ENCODE measurements at places on chromosomes 2 and 18.

DNA sequence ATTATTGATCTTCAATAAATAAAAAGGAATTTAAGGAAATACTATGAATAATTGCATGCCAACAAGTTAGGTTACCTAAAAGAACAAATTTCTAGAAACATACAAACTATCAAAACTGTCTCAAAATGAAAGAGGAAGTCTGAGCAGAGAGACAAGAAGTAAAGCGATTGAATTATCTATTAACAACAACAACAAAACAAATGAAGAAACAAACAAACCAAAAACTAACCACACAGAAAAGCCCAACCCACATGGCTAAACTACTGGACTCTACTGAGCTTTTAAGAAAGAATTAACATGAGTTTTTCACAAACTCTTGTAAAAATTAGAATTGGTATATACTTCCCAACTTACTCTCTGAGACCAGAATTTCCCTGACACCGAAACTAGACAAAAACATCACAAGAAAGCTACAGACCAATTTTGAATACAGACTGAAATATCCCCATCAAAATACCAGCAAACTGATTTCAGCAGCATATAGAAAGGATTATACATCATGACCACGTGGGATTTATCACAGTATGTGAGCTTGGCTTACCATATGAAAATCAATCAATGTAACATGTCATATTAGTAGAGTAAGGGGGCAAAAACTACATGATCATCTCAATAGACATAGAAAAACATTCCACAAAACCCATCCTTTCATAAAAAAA, 16.6 kb upstream of the GALNT1 start:
- no peak for DNase-seq

DNA sequence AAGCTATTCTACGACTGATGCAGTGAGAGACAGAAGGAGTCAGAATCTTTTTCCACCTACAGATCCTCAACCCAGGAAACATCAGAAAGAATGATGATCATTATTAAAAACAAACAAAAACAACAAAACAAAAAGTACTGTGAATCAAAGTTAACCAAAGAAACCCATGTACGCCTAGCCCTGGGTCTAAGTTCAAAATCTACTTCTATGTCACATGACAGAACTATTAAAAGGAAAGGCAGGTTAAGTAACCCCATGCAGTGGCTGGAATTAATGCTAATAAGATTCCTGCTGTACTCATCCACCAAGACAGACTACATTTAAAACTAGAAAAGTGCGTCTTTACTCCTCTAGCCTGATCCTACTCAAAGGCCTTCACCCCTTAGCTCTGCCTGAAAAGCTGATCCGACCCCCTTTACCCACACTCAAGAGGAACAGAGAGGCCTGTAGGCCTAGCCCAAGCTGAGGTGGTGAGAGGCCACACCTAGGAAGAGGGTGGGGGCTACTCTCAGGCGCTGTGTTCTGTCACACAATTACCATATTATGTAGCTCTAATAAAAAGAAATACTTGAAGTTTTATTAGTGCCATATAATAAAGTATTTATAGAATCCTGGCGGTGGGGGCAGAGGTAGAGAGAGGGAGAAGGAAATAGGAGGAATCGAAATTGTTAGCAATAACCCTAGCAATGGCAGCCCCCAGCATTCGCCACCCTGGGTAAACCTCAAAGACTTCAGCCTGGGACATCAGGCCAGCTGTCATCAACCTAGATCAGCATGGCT, 37.1 kb downstream of the NHEJ1 start:
- DNase-seq: no peak

DNA sequence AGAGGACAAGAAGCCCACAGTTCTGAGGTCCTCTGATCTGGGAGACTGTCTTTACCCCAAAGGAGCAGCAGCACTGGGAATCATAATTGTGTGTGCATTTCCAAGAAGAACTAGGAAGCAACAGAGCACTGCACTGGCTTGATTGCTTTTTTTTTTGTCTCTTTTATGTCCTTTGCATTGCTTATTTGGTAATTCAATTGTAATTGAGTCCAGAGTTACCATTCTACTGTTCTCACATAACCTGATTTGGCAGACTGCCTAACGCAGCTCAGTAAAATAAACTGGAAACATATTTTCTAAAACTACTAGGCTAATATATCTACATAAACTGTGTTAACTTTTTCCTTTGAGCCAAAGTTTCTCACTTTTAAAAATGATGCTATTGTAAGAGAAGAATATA, 190.3 kb upstream of the SLC8A1 start:
- DNase-seq: no peak

DNA sequence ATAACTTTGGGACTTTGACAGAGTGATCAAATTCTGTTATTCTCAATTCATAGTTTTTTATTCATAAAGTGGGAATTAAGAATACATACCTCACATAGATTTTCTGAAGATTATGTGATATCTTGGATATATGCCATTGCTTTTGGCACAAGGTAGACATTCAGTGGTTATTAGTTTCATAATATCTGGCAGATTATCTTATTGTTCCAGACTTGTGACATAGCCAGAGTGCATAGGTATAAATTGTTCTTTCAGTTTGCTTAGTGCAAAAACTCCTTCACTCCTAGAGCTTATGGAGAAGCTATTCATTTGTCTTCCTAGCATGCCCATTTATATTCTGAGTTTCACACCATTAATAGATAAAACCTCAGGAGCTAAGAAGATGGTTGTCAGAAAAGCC, 222.0 kb downstream of the KCNE4 start:
- no peak for DNase-seq

DNA sequence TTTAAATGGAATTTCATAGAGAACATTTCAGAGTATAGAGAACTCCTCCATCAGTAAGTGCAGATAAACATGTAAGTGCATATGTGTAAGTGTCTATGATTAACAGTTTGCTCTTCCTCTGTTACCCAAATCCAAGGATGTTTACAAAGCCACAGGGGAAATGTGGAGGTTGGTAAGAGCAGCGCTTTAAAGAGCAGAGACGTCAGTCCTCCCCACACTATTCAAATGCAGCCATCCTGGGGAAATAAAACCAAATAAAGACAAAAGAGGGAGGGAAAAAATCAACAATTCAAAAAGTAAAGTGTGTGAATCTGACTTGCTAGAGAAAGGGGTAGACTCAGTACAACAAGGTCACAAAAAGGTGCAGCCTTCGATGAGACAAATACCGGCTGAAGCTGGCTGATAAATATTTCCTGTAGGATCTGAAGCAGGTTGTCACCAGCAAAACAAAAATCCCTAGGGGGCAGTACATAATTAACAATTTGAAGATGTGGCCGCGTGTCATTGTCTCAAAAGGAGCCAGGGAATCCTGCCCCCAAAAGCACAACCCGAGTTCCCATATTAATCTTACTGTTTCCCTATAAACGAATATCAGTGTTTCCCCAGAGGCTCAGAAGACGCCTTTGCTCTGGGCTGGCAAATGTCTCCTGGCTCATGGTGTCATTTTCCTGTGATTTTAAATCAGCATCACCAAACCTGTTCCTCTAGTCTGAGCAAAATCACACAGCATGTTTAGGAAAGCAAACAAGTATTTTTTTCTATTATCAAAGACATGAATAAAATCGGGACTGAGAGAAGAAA, 216.5 kb downstream of the CDCA7 start:
- DNase-seq: peak; percentile 76

DNA sequence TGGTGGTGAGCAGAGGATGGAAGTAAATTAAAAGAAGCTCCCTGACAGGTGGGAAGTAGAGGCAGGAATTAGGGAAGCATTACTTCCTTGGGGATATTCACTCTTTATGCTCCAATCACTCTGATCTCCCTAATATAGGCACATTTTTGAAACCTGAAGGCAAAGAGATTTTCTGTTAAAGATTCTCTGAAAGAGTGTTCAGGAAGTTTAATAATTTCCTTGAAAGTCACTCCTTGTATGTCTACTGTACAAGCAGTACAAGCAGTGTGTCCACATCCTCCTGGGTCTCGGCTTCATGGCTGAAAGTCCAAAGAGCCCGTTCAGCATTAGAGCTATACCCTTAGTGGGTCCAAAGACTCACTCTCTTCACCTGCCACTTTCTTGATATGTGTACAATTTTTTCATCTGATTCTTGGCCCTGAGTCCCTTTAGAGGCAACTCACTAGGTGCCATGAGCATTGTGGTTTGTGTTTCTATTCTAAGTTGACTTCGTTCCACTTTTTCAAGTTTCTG, 60.2 kb downstream of the AAK1 start:
- DNase-seq: no peak

DNA sequence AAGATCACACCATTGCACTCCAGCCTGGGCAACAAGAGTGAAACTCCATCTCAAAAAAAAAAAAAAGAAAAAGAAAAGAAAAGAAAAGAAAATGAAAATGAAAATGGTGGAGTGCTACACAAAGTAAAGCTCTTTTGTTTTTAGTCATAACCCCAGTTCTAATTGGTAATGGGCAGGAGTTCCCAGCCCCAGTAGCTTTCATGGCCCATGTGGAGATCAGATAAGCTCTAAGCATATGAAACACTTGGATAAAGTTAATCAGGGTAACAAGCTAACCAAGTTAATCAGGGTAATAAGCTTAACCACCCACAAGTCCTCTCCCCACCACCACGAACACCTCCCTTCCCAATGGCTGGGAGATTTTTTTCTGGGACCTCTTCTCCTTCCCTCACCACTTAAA, 240.8 kb downstream of the BCL11A start:
- DNase-seq: no peak

GRCh38 chr2:44713170-44713569, 228.3 kb upstream of the SIX3 start:
- DNase-seq: no peak

GRCh38 chr2:26292646-26293045, 47.9 kb downstream of the HADHB start:
- no peak for DNase-seq

- no peak for DNase-seq
These were observed 1.3 kb downstream of the CTDP1 start for GRCh38 chr18:79680891-79681339.

DNA sequence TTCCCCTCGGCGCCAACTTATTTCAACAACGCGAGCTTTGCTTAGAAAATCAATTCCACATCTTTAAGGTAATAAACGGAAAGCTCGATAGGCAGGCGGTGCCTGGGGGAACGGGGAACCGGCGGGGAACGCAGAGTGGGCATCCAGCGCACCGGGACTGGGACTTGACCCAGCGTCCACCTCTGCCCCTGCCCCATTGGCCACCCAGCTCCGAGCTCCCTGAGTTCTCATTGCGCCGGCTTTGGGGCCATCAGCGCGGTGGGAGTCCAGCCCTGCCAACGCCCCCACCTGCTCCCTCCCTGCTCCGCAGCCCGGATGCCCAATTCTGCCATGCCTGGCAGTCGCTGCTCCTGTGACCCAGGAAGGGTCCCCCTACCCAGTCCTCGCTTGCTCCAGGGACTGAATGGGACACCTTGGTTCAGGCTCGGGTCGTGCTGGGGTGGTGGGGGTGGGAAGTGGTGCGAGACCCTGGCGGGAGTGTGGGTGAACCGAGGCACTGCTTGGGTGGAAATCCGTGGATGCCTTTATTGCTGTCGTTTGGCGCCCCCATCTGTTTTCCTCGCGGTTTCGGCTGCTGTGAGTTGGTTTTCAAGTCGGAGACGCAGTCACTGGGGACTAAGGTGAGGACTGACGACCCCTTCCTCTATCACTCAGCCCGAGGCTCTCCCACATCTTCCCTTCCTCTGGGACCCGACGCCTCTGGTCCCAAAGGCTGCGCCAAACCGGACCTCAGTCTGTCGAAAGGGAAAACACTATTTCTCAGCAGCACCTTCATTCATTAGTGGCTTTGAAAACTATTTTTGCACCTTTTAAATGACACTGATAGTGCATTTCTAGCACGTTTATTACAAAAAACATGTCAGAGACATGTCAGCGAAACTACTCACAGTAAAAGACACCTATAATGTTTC, 2.4 kb upstream of the EVX2 start:
- peak; percentile 23 for DNase-seq

- DNase-seq: no peak
These were observed 9.6 kb downstream of the CYRIA start for GRCh38 chr2:16655905-16656642.

GRCh38 chr18:47979611-47980200, 49.2 kb upstream of the SMAD2 start:
- DNase-seq: no peak

DNA sequence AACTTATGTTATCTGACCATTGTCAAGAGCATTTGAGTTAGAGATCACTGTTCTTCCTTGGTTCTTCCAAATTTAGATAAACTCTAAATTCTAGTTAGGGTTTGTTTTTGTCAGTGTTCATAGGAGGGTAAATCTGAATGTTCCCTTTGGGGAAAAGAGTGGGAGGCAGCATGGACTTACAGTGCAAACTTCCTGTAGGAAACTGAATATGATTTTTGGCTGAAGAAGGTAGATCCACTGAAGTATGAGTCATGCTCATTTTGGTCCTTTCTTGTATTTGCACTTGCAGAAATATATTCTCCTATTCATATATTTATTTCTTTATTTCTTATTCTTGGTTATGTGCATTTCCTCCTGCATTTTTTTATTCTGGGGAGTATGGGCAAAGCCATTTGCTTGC, 27.3 kb downstream of the CCDC85A start:
- DNase-seq: no peak

DNA sequence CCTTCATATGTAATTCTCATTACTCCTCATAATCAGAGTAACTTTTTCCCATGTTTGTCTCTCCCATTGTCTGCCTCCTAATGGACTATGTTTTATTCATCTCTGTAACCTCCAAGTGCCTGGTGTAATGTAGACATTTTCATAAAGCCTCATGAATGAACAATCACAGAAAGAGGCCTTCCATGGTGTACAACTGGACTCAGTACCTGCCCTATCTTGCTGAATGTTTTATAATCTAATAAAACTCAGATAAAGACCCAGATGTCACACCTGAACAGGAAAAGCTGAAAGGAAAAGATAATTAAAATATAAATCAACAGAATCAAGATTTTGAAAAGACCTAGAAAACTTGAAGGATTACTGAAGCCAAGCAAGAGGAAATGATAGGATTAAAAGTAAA, 36.7 kb downstream of the RAB1A start:
- no peak for DNase-seq

DNA sequence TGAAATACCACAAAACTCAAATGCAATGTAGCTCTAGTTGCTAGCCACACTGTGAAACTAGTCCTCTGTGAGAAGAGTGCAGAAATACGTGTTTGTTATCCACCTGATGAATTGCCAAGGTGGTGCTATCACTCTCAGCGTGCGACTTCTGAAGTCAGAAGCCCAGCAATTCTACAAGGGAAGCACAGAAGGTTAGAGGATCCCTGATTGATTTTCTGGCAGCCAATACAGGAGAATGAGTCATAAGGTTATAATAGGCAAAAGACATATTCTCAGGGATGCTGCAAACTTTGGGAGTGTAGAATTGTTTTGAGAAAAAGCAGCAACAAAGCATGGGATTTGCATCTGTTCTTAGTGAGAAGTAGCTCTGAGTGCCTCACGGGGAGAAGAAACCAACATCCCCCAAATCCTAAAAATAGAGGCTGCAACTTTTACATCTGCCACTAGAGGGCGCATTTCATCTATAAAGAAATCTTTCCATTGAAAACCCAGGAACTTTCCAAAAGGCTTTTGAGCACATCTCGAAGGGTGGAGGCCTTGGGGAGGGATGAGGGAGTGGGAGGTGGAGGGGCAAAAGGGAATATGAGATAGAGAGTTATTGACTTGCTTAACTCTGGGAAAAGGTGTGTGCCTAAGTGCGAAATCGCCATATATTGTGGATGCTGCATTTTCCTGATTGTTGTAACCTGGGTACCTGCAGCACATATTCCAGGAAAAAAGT, 78.0 kb downstream of the TMEM182 start:
- peak; percentile 44 for DNase-seq
